T-helper 17 cell (primary cell): ENCODE measurements at places on chromosomes 5 and 9.

- H3K36me3 ChIP-seq = no peaks in the 10 kb centered on the region
- H3K4me3 ChIP-seq = no peak overlapping the region
- H3K27ac ChIP-seq = no peak overlapping the region
- no peak for DNase-seq
- no peaks in the 10 kb centered on the region for H3K27me3 ChIP-seq
These were observed 65.0 kb upstream of the SARDH start for GRCh38 chr9:133803028-133803585.

- no peak overlapping the region for H3K4me3 ChIP-seq
- H3K36me3 ChIP-seq = peaks cover 3% of the 10 kb centered on the region
- H3K27ac ChIP-seq = no peak overlapping the region
- peaks cover 5% of the 10 kb centered on the region for H3K27me3 ChIP-seq
- no peaks in the 10 kb centered on the region for H3K4me1 ChIP-seq
These were observed 524.5 kb upstream of the WWC1 start for GRCh38 chr5:167766957-167767356.

GRCh38 chr9:111076042-111076441, 37.8 kb upstream of the LPAR1 start:
- no peak overlapping the region for H3K27ac ChIP-seq
- no peaks in the 10 kb centered on the region for H3K4me1 ChIP-seq
- no peaks in the 10 kb centered on the region for H3K36me3 ChIP-seq
- DNase-seq = no peak
- H3K4me3 ChIP-seq = no peak overlapping the region

DNA sequence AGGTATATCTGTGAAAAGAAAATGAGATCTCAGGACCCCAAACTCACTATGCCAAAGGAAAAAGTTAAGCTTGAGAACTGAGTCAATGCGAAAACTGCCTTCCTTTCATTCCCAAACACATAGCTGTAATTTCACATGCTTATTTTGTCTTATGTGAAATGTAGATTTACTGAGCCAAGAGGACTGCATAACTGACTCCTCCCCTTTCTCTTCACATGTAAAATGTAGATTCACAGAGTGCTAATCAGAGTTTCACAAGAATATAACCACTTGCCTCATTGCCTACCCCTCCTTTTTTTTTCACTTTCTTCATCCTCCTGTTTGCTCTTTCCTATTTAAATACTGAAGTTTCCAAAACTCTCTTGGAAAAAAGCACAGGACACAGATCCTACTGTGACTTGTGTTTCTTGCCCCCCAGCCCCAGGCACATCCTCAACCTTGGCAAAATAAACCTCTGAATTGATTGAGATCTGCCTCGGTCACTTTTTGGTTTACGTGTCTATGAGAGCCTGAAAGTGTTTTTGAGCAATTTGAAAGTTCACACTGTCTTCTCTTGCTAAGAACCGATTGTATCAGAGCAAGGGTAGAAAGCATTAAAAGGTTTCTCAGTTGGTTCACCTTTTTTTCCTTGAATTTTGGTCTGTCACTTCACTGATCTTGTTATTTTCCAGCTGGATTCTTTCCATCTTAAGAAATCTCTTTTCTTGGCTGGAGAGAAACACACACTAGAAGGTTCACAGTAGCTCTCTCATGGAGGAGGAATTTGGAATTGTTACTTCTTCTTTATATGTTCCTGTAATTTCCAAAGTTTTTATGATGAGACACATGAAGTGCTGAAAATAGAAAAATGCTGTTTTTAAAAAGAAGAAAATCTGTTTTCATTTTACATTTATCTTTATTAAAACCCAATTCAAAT, 44.8 kb upstream of the SNAPC3 start:
- peaks cover 6% of the 10 kb centered on the region for H3K36me3 ChIP-seq
- H3K4me1 ChIP-seq = no peaks in the 10 kb centered on the region
- DNase-seq = no peak
- peaks cover 25% of the 10 kb centered on the region for H3K27me3 ChIP-seq
- H3K4me3 ChIP-seq = no peak overlapping the region

- no peak for DNase-seq
- no peaks in the 10 kb centered on the region for H3K36me3 ChIP-seq
- no peak overlapping the region for H3K27ac ChIP-seq
- no peaks in the 10 kb centered on the region for H3K27me3 ChIP-seq
These were observed 459.3 kb downstream of the MAT2B start for GRCh38 chr5:163964671-163965070.

GRCh38 chr5:170445936-170446335, 56.8 kb upstream of the KCNMB1 start:
- no peak overlapping the region for H3K4me3 ChIP-seq
- peaks cover 4% of the 10 kb centered on the region for H3K4me1 ChIP-seq
- no peak for DNase-seq
- H3K27me3 ChIP-seq = no peaks in the 10 kb centered on the region
- peaks cover 3% of the 10 kb centered on the region for H3K36me3 ChIP-seq

DNA sequence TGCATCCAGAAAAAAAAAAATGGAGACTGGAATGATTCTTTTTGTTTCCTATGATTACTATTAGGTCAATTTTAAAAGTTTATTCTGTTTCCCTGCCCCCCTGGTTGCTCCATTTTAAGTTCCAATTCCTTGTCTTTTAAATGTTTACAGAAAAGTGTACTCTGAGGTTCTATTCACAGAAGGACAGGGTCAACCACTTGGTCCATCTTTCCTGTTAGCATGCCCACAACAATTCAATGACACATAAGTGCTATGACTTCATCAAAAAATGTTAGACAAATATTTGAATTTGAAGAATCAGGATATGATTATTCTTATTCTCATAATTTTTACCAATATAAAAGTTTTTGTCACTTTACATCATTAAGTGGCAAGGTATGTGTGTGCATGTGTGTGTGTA, 123.7 kb downstream of the PDE4D start:
- no peaks in the 10 kb centered on the region for H3K36me3 ChIP-seq
- peaks cover 13% of the 10 kb centered on the region for H3K4me1 ChIP-seq
- H3K4me3 ChIP-seq = no peak overlapping the region
- no peak overlapping the region for H3K27ac ChIP-seq
- H3K27me3 ChIP-seq = peaks cover 42% of the 10 kb centered on the region
- DNase-seq = no peak

DNA sequence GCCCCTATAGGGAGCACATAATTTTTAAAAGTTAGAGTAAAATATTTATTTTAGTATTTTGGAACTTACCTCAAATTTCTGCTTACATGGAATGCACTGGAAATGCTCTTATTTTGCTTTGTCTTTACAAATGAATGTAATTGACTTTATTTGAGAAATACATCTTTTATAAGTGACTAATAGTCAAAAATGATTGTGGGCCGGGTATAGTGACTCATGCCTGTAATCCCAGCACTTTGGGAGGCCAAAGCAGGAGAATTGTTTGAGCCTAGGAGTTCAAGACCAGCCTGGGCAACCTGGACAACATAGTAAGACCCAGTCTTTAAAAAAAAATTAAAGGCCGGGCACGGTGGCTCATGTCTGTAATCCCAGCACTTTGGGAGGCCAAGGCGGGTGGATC, 5.8 kb downstream of the HMGCR start:
- no peaks in the 10 kb centered on the region for H3K27me3 ChIP-seq
- H3K27ac ChIP-seq = no peak overlapping the region
- H3K36me3 ChIP-seq = no peaks in the 10 kb centered on the region
- peaks cover 21% of the 10 kb centered on the region for H3K4me1 ChIP-seq
- no peak for DNase-seq
- H3K4me3 ChIP-seq = no peak overlapping the region

GRCh38 chr9:96818533-96818932, 35.8 kb downstream of the ZNF782 start:
- H3K4me1 ChIP-seq = no peaks in the 10 kb centered on the region
- H3K27ac ChIP-seq = no peak overlapping the region
- H3K4me3 ChIP-seq = no peak overlapping the region
- no peaks in the 10 kb centered on the region for H3K27me3 ChIP-seq
- H3K36me3 ChIP-seq = peaks cover 4% of the 10 kb centered on the region

DNA sequence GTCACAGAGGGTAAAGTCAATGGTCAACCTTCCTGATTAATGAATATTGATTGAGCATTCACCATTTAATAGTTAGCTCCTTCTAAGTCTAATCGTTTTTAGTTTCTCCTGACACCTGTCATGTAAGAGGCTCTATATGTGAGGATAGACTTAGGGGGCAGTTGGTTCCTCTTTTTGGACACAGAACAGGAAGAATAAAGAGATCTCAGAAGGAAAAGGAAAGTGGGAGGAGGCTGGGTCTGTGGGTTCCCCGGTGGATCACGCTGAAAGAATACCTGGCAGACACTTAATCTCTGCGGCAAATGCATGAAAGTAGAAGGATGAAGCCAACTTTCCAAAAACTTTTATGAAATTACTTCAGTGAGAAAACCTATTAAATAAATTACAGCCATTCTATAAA, 98.4 kb downstream of the PDE4D start:
- DNase-seq = no peak
- H3K27me3 ChIP-seq = peaks cover 40% of the 10 kb centered on the region
